Esophagus squamous epithelium (tissue), 5 donors: ENCODE measurements at places on chromosomes 12 and 14.

GRCh38 chr12:75933101-75933500, 98.5 kb downstream of the PHLDA1 start:
- DNase-seq, result no peak

DNA sequence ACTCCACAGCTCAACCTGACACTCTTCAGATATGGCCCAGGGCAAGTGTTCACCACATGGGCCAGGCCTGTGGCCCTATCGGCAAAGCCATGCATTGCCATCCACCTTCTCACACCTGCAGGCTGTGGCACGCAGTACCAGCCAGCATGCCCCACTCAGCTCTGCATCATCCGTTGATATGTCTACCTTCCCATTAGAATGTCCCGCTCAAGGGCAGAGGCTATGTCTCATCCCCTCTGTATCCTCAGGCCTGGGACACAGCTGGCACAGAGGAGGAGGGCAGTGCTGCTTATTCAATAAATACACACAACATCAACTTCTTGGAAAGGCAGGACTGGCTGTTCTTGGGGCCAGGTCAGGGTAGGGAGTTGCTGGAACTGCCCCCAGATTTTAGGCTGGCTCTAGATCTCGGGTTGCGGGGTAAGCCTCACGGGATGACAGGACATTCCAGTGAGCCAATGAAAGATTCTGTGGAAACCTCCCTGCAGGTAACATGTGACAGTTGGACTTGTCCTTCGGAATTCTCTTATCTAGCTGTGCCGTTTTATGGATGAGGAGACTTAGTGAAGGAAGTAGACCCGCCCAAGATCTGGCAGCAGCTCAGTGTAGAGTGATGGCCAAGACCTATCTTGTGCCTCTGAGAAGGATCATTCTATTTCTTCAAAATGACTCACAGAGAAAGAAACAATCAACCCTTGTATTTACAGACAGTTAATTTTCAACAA, 25.6 kb downstream of the SYNE3 start:
- DNase-seq, result no peak

DNA sequence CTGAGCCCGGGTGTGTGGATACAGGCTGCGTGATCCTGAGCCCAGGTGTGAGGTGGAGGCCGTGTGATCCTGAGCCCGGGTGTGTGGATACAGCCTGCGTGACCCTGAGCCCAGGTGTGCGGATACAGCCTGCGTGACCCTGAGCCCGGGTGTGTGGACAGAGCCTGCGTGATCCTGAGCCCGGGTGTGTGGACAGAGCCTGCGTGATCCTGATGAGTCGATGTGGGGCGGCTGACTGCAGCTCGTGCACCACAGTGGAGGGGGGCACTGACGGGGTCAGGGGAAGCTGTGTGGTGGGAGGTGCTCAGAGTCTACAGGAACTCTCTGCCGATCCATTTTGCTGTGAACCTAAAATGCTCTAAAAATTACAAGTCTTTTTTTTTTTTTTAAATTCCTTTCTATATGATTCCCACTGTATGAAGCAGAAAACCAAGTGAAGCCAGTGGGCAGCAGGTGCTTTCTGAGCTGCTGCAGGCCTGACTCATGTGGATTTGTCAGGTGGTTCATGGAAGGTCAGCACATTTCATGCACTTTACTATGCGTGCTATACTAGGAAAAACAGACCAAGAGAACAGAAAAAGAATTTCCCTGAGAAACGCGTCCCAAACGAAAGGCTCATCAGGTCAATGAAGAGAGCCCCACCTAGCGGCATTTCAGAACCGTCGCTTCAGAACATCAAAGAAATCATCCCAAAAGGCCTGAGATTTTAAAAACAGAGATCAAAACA, 19.3 kb downstream of the BRF1 start:
- DNase-seq, result no peak

- no peak for DNase-seq
Observed at GRCh38 chr12:64810831-64811230, 13.6 kb upstream of the TBC1D30 start.

DNA sequence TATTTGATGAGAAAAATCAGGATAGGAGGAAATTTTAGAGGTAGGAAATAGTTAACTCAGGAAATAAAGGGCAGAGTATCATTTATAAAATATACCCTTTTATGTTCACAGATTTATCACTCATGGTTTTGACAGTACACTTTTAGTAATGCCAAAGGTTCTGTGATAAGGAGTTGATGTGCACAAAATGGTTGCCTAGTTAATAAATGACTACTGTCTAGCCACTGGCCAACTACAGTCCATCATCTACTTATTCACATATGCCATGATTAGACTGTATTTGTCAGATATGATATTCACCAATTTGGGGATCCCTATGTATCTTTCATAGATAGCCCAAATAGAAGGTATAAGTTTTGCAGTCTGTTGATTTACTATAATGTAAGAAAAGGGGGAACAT, 19.2 kb upstream of the GXYLT1 start:
- DNase-seq, result no peak

DNA sequence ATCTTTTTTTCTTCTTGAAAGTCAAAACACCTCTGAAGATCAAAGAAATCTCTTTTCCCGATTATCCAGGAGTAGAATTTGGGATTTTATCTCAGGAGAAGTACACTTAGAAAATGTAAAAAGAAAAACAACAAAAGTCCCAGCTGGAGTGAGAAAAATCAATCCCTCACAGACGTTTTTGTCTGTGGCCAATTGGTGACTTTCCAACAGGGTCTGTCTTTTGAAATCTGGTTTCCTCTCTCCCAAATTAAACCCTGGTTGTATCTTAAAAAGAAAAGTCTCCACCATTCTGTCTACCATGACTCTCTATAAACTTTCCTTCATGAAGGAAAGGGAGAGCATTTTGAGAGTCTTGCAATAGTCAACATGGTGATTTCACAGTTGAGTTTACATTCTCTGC, 88.1 kb downstream of the DACT1 start:
- no peak for DNase-seq

DNA sequence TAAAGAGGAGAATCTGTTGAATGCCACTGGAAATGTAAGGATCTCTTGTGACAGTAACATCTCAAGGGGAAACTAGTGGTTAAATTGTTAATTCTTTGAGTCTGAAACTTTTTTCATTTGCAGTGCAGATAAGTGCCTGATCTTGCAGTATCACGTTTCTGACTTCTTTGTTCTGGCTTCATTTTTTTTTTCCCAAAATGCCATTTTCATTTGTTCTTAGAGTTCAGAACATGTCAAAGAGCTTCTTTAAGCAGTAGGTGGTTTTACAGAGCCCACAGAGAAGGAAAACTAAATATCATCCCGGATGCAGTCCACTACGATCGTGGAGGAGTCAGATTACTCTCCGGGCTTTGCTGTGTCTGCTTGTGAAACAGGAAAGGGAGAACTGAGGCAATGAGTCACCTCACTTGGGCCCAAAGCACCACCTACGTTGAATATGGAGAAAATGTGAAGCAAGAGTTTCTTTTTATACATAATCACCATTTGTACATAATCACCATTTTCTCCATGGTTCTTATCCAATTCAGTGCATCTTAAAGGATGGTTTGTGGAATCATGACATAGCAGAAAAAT, 43.9 kb downstream of the HMGA2 start:
- DNase-seq, result no peak

- no peak for DNase-seq
Observed at GRCh38 chr14:52268279-52269061, 972 bp downstream of the PTGDR start.

- no peak for DNase-seq
Observed at GRCh38 chr12:52615912-52616311, 2.4 kb downstream of the KRT73 start.
